Activated T-cell treated with anti-CD3 and anti-CD28 coated beads for 24 hours (primary cell): ENCODE measurements at places on chromosomes 5 and 9.

DNA sequence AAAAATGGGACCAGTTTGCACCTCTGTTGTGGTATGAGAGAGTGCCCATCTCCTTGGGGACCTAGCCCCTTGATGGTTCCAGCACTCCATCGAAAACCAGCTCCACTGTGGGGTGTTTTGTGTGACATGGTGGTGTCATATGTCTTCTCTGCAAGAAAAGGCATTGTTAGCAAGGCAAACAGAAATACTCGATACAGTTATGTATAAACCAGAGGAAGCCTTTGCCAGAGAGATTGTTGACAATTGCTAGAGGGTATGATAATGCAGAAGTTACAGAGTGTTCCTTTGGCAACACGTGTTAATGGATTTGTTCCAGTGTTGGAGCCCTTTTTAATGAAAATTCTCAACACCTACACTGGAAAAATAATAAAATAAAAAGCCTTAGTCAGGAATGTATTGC is 270.4 kb upstream of the DMRT1 start:
- DNase-seq = no peak

DNA sequence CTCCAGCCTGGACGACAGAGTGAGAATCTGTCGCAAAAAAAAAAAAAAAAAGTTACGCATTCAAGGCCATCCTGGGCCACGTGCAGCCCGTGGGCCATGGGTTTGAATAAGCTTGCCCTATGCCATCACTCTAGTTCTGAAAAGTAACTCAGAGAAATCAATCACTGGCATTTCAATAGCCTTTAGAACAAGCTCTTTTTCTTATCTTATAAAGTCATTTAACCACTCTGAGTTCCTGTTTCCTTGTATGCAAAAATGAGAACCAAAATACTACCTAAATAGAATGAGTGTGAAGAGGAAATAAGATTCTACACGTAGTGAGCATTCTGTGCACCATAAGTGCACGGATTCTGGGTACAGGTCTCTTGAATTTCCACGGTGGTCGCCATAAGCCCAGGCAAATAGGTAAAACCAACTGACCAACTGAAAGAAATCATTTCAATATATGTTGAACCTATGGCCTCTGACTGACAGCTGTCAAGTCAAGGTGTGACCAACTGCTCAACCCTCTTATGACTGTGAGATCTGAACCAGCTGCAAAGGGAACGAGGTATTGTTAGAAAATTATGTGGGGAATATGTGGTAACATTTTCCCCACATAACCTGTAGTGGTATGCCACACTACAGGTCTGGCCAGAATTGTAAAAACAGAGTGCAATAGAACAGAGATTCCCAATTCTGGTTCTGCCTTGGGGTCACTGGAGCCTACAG is 143.9 kb upstream of the LHFPL2 start:
- DNase-seq = no peak

GRCh38 chr5:137454671-137455070 is 44.5 kb downstream of the SPOCK1 start:
- DNase-seq = no peak

DNA sequence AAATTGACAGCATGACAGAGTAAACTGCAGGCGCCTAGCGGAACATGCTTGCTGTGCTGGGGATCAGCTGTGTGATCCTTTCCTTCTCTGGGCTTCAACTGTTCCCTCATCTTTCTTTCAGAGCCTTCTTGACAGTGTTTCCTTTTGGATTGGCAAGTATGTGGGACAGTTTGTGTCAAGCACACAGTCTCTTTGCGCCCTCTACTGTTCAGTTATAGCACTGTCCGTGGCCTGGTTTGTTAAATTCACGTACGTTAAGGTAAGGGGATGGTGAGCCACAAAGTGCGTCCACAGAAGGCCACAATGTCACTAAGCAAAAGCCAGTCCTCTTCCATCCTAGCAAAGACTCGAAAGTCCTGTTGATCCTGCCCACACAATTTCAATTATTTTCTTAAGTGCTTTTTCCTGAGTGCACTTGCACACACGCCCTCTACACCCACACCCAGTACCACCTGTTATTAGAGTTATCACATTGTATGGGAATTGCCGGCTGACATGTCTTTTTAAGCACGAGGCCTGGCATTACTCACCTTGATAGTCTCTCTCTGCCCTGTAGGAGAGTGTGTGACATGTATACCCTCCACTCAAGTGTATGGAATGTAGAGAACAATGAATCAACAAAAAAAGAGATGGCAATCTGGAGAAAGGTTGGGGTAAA is 22.5 kb upstream of the PTPN3 start:
- DNase-seq = peak; percentile 20

- no peak for DNase-seq
These were observed 26.4 kb downstream of the AMBP start for GRCh38 chr9:114051706-114052105.

GRCh38 chr9:1869843-1870242 is 145.3 kb upstream of the SMARCA2 start:
- no peak for DNase-seq

DNA sequence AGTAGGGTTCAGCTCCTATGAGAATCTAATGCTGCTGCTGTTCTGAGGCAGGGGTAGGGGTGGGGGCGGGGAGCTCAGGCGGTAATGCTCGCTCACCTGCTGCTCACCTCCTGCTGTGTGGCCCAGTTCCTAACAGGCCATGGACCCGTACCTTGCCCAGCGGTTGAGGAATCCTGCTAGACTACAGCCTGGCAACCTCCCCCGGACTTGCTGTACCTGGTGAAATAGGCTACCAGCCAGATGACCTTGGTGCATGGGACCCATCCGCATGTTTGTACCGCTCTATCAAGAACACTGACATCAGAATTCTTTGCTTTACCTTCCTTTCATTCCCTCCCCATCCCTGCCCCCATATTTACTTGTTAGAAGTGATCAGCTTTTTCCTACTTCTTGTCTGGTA is 15.3 kb downstream of the IL31RA start:
- DNase-seq = no peak

- DNase-seq = no peak
These were observed 19.9 kb downstream of the DNM1 start for GRCh38 chr9:128222880-128223670.

DNA sequence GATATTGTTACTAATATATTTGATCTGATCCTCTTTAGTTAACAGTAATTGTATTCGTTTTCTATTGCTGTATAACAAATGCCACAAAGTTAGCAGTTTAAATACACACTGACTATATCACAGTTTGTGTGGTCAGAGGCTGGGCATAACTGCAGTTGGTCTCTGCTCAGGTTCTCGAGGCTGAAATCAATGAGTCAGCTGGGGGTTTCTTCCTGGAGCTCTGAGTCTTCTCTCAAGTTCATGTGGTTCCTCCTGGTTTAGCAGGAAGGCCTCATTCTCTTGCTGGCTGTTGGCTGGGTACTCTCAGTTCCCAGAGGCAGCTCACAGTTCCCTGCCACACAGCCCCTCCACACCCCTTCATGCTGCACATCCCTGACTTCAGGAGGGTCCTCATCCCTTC is 20.7 kb downstream of the COL23A1 start:
- DNase-seq = no peak

DNA sequence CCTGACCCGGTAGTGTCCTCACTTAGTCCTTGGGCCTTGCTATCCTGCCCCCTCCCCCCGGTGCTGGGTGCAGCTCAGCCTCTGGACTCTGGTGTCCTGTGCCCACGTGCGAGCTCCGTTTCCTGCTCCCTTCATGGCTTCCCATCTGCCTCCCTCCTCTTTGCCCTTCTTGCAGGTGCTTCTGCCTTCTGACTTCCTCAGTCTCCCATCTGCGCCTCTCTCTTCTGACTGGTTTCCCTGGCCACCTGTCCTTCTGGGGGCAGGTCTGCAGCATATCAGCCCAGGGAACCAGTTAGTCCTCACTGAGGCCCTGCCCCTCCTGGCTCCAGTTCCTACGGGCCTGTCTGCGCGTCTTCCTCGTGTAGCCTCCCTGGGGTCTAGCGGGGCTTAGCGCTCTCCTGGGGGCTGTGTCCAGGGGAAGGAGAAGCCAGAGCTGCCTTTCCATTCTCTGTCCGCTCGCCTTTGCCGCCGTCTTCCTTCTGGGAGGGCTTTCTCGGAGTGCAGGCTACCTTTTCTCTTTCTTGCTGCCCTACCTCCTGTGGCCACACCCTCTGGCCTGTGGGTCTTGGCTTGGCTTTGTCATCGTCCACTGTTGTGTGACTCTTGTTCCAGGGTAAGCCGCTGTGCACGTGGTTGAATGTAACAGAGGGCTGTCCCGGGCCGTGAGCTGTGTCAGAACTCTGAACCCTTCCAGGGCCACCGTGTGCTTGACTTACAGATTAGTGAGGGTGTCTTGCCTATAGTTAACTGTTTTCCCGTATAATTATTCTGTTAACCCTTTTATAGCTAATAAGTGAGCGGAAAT is 51.8 kb downstream of the EHMT1 start:
- DNase-seq = no peak

- DNase-seq = no peak
These were observed 16.9 kb upstream of the SNCAIP start for GRCh38 chr5:122295138-122295537.
